ENCODE measurements at places on chromosomes 16 and 17. TPM values are rescaled to one million over a fixed set of nuclear protein-coding genes. Genes with fewer than 3 reads are reported as not detected.
A peak's percentile ranks its signal among the peaks of the same experiment; 100 is the strongest.

The TANGO6 gene
- total RNA-seq: 34.8 TPM

The SLFN14 gene
- total RNA-seq: not detected

The TBC1D3C gene
- total RNA-seq: 4.3 TPM

The PIMREG gene
- not detected for total RNA-seq

- peak overlapping the region; percentile 75 for H3K4me3 ChIP-seq
- no peaks in the 10 kb centered on the region for H3K36me3 ChIP-seq
- H3K27me3 ChIP-seq: no peaks in the 10 kb centered on the region
- peaks cover 37% of the 10 kb centered on the region for H3K4me1 ChIP-seq
These were observed 38.5 kb downstream of the CTU2 start for GRCh38 chr16:88744577-88745521.

DNA sequence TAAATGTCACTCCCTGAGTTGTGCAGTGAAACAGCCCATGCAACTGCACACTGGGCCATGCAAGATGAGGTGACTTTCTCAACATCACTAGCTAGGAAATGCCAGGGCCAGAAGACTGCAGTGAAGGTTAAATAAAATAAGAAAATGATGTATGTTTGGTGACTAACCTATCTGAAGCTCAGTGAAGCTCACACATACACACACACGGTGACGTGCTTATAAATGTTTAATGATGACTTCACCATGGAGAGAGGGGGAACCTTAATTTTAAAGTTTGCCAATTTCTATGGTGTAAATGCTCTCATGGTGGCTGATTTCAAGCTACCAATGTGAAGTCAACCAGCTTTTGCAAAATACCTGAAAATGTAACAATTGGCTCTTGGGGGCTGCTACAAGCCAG lies 166.4 kb downstream of the MAF start:
- H3K4me3 ChIP-seq: no peak overlapping the region
- H3K36me3 ChIP-seq: no peaks in the 10 kb centered on the region
- H3K27me3 ChIP-seq: no peaks in the 10 kb centered on the region
- H3K27ac ChIP-seq: no peak overlapping the region
- H3K4me1 ChIP-seq: no peaks in the 10 kb centered on the region

DNA sequence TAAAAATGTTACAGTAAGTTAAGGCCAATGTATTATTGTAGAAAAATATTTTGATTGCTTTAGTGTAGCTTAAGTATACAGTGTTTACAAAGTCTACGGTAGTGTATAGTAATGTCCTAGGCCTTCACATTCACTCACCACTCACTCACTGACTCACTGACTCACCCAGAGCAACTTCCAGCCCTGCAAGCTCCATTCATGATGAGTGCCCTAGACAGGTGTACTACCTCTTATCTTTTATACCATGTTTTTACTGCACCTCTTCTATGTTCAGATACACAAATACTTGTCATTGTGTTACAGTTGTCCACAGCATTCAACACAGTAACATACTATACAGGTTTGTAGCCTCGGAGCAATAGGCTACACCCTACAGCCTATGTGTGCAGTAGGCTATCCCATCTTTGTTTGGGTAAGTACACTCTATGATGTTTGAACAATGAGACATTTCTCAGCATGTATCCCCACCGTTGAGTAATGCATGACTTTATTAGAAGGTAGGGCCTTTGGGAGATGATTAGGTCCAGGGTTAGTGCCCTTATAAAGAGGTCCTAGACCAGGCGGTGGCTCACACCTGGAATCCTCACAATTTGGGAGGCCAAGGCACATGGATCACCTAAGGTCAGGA lies 117.8 kb downstream of the SLC39A11 start:
- no peak for DNase-seq
- no peaks in the 10 kb centered on the region for H3K36me3 ChIP-seq
- no peak overlapping the region for H3K27ac ChIP-seq
- no peaks in the 10 kb centered on the region for H3K27me3 ChIP-seq
- H3K4me1 ChIP-seq: peaks cover 18% of the 10 kb centered on the region

DNA sequence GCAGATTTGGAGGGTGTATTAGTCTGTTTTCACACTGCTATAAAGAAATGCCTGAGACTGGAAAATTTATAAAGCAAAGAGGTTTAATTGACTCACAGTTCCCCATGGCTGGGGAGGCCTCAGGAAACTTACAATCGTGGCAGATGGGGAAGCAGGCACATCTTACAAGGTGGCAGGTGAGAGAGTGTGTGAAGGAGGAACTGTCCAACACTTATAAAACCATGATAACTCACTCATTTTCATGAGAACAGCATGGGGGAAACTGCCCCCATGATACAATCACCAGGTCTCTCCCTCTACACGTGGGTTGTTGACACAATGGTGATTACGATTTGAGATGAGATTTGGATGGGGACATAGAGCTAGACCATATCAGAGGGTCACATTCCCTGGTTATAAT lies 195.6 kb downstream of the RGS9 start:
- H3K27me3 ChIP-seq: peaks cover 10% of the 10 kb centered on the region
- no peaks in the 10 kb centered on the region for H3K4me1 ChIP-seq
- H3K36me3 ChIP-seq: no peaks in the 10 kb centered on the region
- no peak overlapping the region for H3K27ac ChIP-seq
- H3K4me3 ChIP-seq: no peak overlapping the region

DNA sequence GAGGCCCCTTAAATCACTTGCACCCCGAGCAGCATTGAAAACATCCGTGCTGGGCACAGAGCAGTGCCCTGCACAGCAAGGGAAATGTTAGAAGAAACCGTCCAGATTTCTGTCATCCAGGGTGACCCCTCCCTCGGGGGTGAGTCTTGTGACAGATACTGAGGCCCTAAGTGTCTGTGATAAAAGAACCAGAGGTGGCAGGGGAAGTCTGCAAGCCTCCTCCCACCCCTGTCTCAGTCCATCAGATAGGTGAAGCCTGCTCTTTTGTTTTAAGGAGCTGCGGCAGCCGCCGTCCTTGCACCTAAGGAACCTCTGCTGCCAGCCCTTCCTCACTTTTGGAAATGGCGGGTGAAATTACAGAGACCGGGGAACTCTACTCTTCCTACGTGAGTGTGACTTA lies 845 bp upstream of the NAT9 start:
- peak overlapping the region; percentile 19 for H3K27ac ChIP-seq
- no peaks in the 10 kb centered on the region for H3K36me3 ChIP-seq

DNA sequence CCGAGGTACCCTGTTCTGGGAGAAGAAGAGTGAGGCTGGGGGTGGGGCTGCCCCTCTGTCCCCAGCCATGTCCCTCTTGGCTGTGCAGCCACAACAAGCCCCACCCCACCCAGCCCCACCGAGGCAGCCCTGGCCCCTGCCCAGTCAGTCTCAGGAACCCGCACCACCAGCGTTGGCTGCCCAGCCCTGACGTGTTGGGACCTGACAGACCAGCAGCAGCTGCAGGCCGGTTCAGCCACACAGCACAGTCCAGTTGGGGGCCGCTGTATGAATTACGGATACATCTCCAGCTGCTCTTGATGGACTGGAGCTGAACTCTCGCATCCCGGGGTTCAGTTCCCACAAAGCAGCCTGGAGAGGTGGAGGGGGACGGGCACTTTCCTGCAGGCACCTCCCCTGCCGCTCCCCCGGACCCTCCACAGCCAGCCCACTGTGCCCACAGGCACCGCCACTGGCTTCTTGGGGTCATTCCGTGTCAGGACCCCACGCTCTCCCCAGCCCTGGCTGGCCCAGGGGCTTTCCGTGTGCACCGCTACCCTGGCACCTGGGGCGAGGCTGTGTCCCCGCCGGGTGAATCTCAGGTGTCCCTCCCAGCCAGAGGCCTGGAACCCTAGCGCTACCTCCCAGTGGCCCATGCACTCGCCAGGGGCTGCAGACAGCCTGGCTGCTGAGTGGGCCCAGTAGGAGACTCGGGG lies 7.1 kb downstream of the CDH15 start:
- no peak overlapping the region for H3K4me3 ChIP-seq
- no peaks in the 10 kb centered on the region for H3K36me3 ChIP-seq
- H3K27me3 ChIP-seq: no peaks in the 10 kb centered on the region
- DNase-seq: no peak
- H3K27ac ChIP-seq: no peak overlapping the region

DNA sequence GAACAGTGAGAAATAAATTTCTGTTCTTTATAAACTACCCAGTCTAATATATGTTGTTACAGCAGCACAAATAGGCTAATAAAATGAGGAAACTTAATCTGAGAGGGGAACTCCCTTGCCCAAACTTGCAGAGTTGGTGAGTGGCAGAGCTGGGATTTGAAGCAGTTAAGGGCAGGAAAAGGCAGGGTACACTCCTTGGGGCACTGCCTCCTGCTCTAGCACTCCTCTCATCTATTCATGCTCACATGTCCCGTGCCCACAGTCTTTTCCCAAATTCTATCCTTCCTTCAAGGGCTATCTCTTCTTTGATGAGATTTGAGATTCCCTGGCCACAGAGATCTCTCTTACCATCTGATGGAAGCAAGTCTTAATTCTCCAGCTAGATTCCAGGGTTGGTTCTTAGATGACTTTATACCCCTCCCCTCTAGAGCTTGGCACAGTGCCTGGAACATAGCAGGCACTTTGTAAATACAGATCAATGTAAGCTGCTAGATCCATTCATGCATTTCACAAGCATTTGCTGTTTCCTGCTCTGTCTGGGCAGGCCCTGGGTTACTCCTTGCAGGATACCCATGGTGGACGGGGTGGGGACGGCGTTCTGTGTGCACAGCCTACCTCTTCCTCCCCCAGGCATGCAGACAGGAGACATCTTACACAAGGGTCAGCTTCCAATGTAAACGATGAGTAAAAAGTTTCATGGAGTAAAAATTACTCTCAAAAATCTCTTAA lies 39.2 kb upstream of the ABCC12 start:
- DNase-seq: no peak
- no peaks in the 10 kb centered on the region for H3K4me1 ChIP-seq
- H3K4me3 ChIP-seq: no peak overlapping the region
- no peak overlapping the region for H3K27ac ChIP-seq

GRCh38 chr16:8622315-8622656 lies 788 bp downstream of the METTL22 start:
- H3K27me3 ChIP-seq: no peaks in the 10 kb centered on the region
- H3K36me3 ChIP-seq: peaks cover 9% of the 10 kb centered on the region
- DNase-seq: no peak

DNA sequence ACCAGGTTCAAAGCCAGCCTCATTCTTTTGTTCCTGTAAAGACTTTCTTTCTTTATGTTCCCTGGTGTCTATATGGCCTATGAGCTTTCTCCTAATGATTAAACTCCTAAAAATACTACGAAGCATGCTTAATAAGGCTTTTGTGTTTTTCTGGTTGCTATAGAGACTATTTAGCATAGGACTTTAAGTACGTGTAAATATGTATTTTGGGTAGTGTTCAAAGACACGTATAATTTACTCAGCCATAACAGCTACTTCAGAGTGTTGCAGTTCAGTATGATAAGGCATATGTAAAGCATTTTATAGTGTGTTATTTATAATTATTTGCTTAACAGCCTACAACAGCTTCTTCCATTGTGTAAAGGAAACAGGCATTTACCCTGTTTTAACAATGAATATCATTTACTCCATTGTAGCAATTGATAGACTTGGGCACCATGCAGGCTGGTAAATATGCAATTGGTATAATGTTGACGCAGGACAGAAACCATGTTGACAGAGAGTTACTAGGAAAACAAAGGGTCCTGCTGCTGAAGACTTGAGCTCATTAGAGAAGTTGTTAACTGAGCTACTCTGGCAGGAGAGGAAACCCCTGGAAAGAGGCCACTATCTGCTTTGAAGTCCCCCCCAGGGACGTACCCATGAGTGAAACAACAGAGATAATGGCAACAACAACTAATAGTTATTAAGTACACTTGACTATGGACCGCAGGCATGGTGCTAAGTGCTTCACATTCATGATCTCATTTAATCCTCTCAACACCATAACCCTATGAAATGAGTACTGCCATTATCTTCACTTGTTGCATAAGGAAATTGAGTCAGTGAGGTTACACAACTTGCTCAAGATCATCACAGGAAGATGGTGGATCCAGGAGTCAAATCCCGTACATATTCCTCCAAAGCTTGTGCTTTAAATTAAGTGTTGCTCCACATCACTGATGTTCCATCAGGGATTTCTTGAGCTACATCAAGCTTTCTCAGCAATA lies 342.2 kb upstream of the DYNLRB2 start:
- no peaks in the 10 kb centered on the region for H3K4me1 ChIP-seq
- H3K4me3 ChIP-seq: no peak overlapping the region
- H3K27me3 ChIP-seq: peaks cover 18% of the 10 kb centered on the region

- no peak overlapping the region for H3K4me3 ChIP-seq
- DNase-seq: no peak
- no peaks in the 10 kb centered on the region for H3K4me1 ChIP-seq
- peaks cover 3% of the 10 kb centered on the region for H3K36me3 ChIP-seq
- H3K27me3 ChIP-seq: no peaks in the 10 kb centered on the region
These were observed 119.6 kb downstream of the SPAG9 start for GRCh38 chr17:51000835-51001638.

- peaks cover 3% of the 10 kb centered on the region for H3K36me3 ChIP-seq
- no peaks in the 10 kb centered on the region for H3K4me1 ChIP-seq
- no peak overlapping the region for H3K4me3 ChIP-seq
- no peak overlapping the region for H3K27ac ChIP-seq
- DNase-seq: no peak
These were observed 55.0 kb upstream of the RPL38 start for GRCh38 chr17:74148446-74148845.

GRCh38 chr17:347309-347899 lies 5.2 kb downstream of the RPH3AL start:
- H3K4me3 ChIP-seq: no peak overlapping the region
- H3K4me1 ChIP-seq: peaks cover 9% of the 10 kb centered on the region

- H3K4me3 ChIP-seq: peak overlapping the region; percentile 88
- no peak for DNase-seq
- no peak overlapping the region for H3K27ac ChIP-seq
- H3K27me3 ChIP-seq: peaks cover 3% of the 10 kb centered on the region
These were observed 24.0 kb upstream of the ALKBH5 start for GRCh38 chr17:18159551-18160120.

DNA sequence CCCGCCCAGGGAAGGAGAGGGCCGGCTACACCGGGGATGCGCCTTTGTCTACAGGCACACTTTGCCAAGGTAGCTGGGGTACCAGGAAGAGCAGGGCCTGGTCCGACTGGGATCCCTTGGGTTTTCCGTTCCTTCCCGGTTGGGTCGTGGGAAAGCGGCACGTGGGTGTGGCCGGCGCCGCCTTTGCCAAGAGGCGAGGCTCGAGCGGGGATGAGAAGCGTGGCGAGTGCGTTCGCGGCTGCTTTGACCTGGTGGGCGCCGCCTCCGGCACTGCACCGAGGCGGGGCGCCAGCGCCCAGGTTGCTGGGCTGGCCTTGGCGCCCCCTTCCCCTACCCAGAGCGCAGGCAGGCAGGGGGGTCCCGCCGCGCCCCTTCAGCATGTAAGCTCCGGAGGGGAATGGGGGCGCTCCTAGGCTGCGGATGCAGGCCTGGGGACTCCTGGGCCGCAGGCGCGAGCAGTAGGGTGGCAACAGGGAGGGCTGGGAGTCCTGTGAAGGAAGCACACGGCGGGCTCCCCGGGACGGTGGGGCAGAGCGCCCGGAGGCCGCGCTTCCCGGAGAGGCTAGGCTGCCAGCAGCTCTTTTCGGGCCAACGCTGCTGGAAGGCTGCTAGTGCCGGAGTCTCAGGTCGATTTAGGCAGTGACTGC lies 2.0 kb downstream of the HAS3 start:
- DNase-seq: no peak
- H3K4me3 ChIP-seq: peak overlapping the region; percentile 60
- H3K36me3 ChIP-seq: no peaks in the 10 kb centered on the region
- H3K27me3 ChIP-seq: peaks cover 45% of the 10 kb centered on the region
- H3K27ac ChIP-seq: no peak overlapping the region
